Placental epithelial cell (primary cell): ENCODE measurements at places on chromosomes 13 and 19. TPM values are rescaled to one million over a fixed set of nuclear protein-coding genes. Genes with fewer than 3 reads are reported as not detected.

The IL11 gene
- 5.1 and 7.7 TPM in 2 replicates for total RNA-seq

The LPAR2 gene
- total RNA-seq = 21.4 and 23.2 TPM in 2 replicates

The SIGLEC8 gene
- not detected in 2 replicates for total RNA-seq

The CCDC122 gene
- 6.4 and 11.4 TPM in 2 replicates for total RNA-seq

The LYPD4 gene
- total RNA-seq = not detected in 2 replicates
